ENCODE measurements at places on chromosomes 1 and 21.

DNA sequence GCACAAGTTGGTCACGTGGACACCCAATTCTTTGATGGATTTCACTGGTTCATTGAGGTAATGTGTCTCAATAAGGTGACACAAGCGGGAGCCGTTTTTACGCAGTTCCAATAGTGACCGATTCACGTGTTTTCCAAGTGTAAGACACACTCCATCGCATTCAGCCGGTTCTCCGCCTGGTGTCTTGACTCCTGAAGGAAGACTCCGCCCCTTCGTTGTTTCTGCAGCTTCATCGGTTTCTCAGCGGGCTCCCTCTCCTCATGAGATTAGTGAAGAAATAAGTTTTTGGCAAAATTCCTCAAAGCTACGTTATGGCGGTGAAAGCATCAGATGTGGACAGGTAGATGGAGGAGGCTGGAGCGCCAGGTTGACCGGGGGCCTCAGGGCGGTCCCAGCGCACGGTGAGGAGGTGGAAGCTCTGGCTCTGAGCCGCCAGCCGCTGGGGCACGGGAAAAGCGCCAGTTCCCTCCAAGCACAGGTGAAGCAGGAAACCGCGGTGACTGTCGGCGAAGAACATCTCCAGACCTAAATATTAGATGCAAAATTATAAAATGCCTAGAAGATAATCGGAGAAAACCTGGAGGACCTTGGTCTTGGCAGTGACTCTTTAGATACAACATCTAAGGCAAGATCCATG lies 21.0 kb downstream of the CD2 start:
- DNase-seq: no peak

- DNase-seq: no peak
These were observed 604.6 kb downstream of the MRPL39 start for GRCh38 chr21:25002676-25003075.

DNA sequence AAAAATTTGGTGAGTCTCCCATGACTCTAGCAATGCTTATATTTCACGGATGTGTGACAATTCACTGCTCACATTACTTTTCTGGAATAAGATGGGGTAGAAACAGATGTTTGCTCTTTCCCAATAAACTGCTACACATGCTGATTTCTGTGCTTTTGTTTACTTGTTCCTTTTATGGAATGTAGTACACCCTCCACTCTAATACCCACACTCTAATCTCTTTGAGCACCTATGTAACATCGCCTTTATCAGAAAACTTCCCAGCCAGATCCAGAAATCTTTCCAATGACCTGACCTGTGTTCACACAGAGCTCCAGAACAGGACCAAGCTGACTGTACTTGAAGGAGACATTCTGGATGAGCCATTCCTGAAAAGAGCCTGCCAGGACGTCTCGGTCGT lies 4.2 kb downstream of the HSD3B2 start:
- no peak for DNase-seq

- no peak for DNase-seq
These were observed 24.7 kb upstream of the POGK start for GRCh38 chr1:166814611-166815010.

GRCh38 chr1:91129017-91129416 lies 107.2 kb upstream of the ZNF644 start:
- DNase-seq: no peak

DNA sequence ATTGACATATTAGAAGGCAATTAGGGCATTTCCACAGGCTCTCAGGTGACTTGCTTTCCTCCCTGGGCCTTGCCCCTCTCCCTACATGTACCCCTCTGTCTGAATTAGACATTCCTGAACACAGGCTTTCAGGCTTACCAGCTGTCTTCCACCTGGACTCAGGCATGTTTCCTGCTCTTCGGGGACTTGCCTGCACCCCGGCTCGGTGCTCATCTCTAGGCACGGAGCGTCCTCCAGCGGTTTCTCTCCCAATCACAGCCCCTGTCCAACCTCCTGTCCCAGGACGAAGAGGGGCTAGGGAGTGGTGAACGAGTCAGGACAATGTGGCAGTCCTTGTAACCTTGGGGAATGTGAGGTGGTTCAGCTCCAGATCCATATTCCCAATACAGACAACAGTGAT lies 4.2 kb downstream of the PROK1 start:
- no peak for DNase-seq

GRCh38 chr1:200034262-200034557 lies 6.7 kb downstream of the NR5A2 start:
- no peak for DNase-seq

Data from activated CD8-positive, alpha-beta memory T cell treated with anti-CD3 and anti-CD28 coated beads for 1 hour (primary cell).